ENCODE measurements at places on chromosomes 12 and 14.

GRCh38 chr12:52818388-52818787, 4.5 kb upstream of the KRT4 start:
- no peak for DNase-seq

DNA sequence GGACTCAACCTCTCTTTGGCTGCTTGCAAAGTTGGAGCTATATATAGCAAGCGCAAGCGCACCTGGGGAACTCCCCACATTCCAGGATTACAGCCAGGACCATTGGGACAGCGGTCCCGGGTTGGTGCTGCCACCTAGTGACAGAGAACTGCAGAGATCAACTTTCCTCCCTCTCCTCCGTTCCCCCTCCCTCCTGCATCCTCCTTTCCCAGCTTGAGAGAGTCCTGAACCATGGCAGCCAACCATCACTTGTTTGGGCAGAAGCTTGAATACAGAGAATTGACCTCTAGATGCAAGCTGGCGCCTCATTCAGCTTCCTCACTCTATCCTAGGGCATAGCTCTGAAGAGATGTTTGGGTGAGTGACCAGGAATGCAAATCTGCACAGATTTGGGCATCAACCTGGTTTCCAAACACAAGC, 17.4 kb upstream of the FLVCR2 start:
- DNase-seq, result no peak

- no peak for DNase-seq
These were observed 57.1 kb upstream of the SLCO1B1 start for GRCh38 chr12:21073822-21074460.

DNA sequence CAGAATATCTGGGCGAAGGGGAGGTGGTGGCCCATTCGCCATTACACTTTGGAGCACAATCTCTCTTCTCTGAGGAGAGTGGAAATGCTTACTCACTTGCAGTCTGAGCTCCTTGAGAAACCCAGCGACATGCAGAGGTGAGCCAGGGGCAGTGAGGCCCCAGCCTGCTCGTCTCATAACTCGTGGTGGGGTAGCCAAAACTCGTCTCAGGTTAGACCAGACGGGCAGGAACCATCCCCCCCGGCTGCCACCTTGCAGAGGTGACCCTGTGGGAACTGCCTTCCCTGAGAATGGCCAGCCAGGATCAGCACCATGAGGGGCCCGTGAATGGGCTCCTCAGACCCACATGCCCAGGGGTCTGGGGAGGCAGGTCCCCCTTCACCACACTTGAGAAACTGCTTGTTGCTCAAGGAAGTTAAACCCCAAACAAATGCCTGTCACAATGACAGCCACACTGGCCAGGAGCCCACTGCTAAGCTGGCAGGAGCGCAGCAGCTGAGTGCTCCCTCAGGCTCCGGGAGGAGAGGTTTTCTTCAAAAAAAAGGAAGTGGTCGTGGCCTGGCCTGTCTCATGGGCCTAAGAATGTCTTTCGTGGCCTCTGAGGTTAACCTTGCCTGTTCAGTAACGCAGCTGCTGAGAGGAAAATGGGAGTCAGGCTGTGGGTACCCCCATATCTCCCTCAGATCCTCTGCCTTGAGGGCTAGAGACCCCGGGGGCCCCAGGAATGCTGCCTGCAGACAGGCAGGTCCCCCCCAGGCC, 9.2 kb upstream of the ALDH2 start:
- no peak for DNase-seq

DNA sequence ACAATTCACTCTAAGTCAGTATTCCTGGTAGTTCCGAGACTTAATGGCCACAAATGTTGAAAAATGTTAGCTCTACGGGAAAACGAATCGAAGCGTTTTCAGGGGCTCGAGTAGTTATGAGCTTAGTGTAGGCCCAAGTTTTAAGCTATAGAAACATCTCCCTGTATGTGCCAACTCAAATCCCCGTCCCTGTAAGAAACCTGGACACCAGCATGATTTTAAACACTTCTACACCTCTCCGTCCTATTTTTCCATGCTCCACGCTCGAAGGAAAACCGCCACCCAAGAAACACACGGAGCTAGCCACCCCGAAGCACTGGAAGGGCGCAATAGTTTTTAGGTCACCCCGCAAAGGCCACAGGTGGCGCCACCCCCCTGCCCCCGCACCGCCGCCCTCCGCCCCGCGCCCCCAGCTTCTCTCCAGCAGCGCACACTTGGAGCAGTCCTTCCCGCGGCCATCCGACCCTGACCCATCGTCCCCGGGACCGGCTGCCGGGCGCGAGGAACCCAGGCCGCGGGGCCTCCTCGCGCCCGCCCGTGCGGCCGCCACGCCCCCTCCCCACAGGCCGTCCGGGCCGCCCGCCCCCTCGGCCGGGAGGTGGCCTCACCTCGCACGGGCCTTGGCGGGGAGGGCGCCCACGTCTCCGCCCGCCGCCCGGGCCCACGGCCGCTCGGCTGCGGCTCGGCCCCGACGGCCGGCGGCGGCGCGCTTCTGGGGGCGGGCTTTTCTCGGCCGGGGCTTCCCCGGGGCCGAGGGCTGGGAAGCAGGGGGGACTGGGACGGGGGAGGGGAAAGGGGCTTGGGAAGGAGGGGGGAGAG, 522 bp downstream of the R3HDM2 start:
- no peak for DNase-seq

DNA sequence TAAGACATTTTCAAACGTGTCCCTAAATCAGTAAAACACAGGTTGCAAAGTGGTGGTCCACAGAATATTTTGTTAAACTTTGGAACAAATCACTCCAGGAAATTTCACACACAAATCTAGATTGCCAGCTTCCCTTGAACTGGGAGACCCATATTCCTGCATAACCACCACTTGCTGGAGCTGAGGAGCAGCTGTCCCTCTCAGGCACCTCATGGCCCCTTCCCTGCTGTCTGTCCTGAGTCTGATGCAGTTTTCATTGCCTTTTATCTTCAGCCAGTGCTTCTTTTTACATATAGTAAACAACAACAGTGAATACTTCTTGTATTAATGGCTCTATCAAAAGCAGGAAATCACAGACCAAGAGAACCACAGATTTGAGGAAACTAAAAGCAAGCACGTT, 289.3 kb downstream of the MED13L start:
- DNase-seq, result no peak

DNA sequence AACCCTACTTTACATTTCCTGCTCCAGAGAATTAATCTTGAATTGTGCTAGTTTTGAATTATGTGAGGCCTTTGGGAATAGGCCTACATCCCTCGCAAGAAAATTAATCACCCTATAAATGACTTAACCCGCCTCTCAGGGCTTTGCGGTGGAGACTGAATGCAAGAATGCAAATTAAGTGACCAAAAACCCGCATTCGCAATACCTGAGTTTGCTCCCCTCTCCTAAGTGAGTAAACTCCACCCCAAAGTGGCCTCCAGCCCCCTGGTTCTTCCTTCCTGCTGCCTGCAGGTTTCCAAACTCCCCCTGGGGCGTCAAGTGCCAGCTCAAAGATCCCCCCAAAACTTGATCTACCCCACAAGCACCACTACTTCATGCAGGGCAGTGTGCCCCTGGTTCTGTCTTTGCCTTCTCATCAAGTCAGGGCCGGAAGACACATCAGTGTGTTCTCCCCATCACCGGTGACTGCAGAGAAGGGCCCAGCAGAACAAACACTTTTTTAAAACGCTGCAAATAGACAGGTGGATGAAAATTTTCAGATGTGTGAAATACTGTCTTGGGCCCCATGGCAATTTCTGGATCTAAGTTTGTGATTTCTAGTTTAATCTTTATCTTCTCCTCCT, 644.7 kb downstream of the VRK1 start:
- no peak for DNase-seq

GRCh38 chr14:103518422-103519042, 4.1 kb downstream of the CKB start:
- DNase-seq, result no peak

DNA sequence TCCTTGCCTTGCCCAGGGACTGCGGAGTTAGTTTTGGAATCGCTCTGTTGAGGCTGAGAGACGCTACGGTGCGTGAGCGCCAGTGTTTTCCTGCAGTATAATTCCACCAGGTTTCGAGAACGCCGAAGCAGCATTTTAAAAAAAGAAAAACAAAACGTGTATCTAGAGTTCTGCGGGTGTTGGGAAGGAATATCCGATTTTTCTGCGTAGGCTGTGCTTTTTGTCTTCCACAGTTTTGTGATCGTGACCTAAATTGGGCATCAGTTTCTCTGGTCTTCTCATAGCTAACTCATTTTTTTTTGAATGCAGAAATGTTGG, 778 bp downstream of the DNM1L start:
- DNase-seq, result no peak

Data from AG09319 (cell line).